GM10248 (cell line): ENCODE measurements at places on chromosomes 1 and 21.

DNA sequence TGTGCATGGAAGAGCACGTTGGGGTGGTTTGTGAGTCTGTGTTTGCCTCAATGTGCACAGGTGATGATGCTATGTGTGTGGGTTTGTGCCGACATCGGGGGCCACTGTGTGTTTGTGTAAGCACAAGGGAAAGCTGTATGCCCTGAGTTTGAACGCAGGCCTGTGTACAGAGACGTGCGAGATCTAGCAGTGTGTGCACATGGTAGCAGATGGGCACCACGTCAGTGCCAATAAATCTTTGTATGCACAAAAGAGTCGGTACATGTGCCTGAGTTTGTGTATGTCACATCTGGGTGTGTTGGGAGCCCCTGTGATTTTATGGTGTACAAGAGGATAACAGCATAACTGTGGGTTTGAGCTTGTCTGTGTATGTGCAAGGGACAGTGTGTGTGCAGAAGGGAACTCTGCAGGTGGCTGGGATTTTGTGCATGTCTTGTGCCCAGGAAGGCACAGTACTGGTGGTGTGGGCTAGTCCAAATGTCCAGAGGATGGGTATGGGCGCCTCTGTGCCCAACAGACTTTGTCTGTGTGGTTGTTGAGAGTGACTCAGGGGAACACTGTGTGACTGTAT lies 32.0 kb upstream of the WASF2 start:
- DNase-seq = no peak

GRCh38 chr1:240800291-240800690 lies 188.3 kb upstream of the GREM2 start:
- no peak for DNase-seq

GRCh38 chr1:212256369-212256768 lies 28.8 kb upstream of the PPP2R5A start:
- DNase-seq = no peak

DNA sequence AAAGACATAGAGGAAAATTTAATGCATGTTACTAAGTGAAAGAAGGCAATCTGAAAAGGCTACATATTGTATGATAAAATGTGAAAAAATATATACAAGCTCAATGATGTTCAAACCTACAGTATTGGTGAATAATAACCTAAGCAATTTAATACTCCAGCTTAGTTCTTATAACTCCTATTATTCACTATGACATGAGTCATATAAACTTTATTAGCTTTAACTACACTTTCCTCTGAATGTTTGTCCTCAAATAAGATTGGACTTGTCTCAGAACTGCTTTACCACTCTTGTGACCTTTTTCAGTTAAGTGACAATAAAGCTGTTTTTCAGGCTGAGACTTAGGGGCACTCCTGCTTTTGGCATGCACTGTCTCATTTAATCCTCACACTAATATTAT lies 50.9 kb downstream of the CNST start:
- no peak for DNase-seq

DNA sequence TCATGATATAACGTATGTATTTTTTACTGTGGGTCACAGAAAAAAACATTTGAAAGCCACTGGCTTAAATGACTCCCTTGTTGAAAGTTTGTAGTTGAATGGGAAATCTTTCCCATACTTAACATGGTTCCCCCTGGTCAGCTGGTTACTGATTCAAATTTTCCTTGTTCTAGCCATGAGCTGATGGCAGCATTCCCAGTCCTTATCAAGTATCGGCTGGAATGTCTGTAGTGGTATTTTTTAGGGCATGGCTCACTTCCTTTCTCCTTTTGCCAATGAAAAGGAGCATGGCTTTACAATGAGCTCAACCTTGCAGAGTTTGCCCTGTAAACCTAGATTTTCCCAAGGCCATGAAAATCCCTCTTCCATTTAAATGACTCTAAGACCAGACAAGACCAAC lies 55.7 kb downstream of the GIPC2 start:
- DNase-seq = no peak

DNA sequence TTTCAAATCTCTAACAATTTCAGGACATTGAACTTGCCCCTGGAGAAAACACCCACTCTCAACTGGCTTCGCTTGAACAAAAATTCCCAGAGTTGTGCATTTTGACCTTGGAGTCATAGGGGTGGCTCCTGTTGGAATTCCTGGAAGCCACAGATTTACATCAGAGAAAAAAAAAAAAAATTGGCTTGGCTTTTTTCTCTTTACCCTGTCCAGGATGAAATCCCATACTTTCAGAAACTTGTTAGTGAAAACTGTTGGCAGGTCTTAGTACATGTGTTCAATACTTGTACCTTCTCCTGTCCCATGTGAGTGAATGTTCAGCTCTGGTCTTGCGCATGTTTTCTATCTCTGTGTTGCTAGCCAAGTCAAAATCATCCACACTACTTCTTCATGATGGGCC lies 228.8 kb downstream of the TGFB2 start:
- DNase-seq = no peak

DNA sequence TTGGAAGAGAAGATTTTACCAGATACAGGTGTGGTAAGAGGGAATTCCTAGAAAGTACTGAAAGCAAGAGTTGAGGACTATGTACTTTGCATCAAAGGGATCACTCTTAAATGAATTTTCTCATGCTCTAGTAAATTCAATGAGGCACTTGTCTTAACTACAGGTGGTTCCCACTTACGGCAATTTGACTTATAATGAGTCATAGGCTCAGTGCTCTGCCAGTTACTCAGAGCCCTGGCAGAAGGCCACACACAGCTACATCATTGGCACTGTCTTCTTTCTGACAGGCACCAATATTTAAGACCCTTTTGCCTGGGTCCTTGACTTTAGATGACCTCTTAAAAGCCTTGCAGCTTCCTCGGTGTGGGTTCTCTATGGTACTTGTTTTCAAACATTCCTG lies 15.9 kb upstream of the ADAMTS5 start:
- DNase-seq = no peak

DNA sequence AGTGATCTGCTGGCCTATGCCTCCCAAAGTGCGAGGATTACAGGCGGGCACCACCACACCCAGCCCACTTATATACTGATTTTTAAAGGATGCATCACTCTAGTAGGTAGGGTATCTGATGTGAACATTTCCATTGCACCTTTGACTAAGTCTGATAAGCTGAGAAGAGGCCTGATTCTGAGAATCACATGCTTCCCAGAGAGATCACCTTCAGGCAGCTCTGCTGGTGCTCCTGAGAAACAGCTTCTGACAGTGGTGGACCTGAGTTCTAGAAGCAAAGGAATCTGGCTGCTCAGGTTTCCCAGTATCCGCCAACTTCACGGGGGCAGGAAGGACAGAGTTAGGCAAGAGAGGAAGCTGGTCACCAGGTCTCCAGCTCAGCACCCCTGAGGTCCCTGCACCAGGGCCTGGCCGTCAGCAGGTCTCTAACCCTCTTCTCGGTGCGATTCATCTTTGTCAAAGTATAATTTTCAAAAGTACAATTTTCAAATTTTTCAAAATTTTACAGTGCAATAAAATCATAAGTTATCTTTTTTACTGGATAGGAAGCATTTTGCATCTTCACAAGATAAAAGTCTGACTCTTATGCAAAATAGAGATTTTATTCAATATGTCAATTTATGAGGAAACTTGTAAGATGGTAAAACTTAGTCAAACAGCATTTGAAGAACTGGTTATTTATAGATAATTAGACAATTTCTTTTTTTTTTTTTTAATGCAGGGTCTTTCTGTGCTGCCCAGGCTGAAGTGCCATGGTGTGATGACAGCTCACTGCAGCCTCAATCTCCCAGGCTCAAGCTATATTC lies 25.8 kb upstream of the MPZL1 start:
- no peak for DNase-seq

- DNase-seq = peak; percentile 72
Observed at GRCh38 chr1:27388337-27389005, 4.0 kb upstream of the GPR3 start.

DNA sequence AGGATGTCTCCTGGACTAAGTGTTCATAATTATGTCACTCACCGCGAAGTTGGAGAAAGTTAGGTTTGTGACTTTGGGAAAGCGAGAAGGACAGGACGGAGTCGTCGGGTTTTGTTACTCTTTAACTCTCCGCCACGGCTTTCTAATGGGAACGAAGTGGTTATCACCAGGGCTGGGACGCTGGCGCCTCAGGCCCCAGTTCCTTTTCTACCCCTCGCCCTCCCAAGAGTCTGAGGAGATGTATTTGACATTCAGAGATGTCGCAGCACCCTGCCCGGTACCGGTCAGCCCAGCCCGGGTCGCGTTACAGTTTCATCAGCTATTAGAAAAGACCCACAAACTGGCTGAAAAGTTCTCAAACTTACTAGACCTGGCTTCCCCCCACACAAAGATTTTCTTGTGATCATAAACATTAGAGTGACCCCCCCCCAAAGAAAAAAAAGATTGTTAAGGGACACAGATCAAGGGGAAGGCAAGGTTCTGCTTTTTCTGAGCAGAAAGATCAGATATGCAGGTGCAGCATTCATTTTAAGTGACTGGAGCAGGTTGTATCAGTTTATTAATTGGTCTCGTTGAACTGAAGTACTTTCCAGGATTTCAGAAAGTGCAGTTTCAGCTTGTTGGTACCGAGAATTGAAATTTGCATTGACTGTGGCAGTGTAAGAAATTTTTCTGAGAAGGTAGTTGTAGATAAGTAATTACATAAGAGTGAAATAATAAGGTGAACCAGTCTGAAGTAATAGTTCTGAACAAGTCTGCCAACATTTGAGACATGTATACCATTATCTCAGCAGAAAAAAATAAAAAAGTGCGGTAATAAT lies 859 bp upstream of the ZBTB18 start:
- DNase-seq = no peak

- DNase-seq = no peak
Observed at GRCh38 chr1:31523769-31524168, 52.5 kb upstream of the TINAGL1 start.

DNA sequence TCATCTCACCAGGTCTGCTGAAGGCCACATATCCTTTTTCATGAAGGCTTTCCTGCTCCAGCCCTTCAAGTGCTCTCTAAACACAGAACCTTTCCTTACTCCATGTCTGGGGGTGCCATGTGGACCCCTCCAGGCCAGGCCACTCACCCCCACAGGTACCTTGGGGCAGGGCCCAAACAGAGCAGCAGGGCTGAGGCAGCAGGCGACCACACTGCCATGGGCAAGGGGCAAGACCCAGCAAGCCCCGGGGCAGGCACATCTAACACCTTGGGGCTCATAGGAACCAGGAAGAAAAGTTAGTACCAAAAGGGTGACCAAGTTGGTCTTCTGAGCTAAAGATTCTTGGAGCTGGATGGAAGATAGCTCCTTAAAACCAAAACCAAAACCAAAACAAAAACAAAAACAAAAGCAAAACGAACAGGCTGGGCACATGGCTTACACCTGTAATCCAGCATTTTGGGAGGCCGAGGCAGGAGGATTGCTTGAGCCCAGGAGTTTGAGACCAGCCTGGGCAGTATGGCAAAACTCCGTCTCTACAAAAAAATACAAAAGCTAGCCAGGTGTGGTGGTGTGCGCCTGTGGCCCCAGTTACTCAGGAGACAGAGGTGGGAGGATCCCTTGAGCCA lies 63.7 kb downstream of the MRPL37 start:
- DNase-seq = no peak

DNA sequence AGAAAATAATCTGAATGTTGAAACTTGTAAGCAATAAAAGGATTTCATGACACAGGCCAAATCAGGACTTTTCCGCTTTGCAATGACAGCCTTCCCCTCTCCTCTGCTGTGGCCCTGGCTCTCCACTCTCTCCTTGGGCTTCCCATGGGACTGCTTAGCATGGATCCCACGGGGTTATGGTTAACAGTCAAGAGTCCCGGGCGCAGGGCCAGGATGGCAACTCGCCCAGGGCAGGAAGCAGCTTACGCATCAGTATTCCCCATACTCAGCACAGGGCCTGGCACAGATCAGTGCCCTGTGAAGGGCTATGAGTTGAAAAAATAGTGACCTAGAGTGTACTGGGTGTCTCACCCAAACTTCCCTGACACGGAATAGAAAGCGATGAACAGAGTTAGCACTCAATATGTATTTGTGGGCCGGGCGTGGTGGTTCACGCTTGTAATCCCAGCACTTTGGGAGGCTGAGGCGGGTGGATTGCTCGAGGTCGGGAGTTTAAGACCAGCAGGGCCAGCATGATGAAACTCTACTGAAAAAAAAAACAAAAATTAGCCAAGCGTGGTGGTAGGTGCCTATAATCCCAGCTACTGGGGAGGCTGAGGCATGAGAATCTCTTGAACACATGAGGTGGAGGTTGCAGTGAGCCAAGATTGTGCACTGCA lies 29.1 kb upstream of the GRHL3 start:
- DNase-seq = no peak

GRCh38 chr1:25948641-25949040 lies 42.4 kb upstream of the STMN1 start:
- DNase-seq = no peak

GRCh38 chr1:94746635-94747525 lies 73.3 kb upstream of the SLC44A3 start:
- DNase-seq = no peak

DNA sequence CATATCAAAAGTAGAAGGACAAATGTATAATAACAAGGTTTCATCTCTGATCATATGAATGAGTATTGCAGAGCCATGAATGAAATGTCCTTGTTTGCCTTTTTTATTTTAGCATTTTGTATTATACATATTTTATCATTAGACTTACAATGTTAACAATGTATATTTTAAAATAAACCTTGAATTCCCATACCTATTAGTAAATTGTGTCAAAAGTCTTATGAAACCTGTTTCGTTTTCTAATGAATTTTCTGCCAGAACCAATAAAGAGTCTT lies 646 bp downstream of the DNAJB4 start:
- no peak for DNase-seq

DNA sequence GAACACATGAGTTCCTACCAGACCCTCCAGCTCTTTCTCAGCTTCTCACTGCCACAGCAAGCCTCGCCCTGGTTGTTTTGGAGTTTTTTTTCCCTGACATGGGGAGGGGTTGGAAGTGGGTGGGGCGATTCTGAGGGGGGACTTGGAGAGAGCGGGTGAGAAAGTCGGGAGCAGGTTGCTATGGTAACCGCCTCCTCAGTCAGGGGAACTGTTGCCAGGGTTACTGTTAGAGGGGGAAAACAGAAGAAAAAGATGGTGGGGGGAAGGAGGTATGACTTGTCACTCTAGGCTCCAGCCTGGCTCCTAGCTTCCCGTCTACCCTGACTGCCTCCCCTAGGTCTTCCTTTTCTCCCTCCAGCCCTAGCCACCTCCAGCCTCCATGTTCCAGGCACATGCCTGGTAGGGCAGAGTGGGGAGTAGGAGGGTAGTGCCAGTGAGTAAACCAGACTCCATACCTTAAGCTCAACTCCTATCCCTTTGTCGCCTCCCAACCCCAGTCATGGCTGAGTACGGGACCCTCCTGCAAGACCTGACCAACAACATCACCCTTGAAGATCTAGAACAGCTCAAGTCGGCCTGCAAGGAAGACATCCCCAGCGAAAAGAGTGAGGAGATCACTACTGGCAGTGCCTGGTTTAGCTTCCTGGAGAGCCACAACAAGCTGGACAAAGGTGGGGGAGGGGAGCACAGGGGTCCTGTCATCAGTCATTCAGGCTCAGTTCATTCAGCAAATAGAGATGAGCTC lies 6.0 kb downstream of the PEA15 start:
- no peak for DNase-seq

- peak; percentile 17 for DNase-seq
Observed at GRCh38 chr1:220149742-220150141, 55.8 kb downstream of the IARS2 start.

GRCh38 chr1:52559875-52560274 lies 7.0 kb upstream of the TUT4 start:
- DNase-seq = no peak
